ENCODE measurements at places on chromosomes 4 and X.

- peak; percentile 76 for DNase-seq
These were observed 531.4 kb upstream of the TECRL start for GRCh38 chr4:64940698-64941097.

GRCh38 chr4:144683516-144683915, 37.6 kb downstream of the HHIP start:
- DNase-seq = no peak

DNA sequence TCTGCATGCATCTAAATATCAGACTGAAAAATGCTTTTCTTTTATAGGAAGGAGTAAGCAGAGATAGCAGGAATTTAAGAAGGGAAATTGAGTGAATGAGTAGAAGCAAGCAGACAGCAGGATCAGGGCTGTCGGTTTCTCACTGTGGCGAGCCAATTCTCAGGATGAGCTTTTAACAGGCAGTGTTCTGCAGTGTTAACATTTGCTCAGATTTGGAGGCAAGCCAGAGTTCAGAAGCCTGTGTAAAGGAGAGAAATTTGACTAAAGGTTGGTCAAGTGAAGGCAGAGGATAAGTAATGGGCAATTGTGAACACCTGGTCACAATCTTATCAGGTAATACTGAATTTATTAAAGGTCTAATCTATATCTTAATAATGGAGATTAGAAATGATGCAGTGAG, 133.3 kb upstream of the MAGEB16 start:
- no peak for DNase-seq

- DNase-seq = no peak
These were observed 59.0 kb upstream of the AFF2 start for GRCh38 chrX:148441387-148441786.

GRCh38 chrX:44784241-44784640, 59.6 kb upstream of the DUSP21 start:
- DNase-seq = peak; percentile 19

DNA sequence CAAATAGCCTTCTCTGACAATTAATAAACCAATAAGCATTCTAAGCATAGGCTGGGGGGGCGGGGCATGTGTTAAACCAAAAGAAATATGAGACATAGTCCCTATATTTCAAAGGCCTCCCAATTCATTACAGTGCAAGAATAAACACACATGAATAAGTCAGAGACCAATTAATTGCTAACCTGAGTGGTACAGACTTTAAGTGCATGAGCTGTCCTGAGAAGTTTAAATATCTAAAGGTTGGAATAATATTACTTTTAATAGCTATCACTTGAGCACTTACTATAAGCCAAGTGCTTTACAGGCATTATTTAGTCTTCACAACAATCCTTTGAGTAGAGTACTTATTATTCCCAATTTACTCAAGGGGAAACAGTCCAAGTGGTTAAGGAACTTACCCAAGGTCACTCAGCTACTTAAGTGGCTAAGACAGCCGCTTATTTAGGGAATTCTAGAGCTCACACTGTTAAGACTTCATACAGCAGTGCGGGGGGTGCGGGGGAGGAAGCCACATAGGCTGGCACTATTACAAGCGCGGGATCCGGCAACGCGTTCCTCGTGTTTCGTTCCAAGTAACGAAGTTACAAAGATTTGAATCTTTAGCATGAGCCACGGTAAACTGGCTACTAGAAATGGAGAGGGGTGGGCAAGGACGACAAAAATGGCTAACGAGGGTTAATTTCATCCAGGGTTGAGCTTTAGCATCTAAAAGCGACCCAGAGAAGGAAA, 1.4 kb downstream of the THOC2 start:
- no peak for DNase-seq

DNA sequence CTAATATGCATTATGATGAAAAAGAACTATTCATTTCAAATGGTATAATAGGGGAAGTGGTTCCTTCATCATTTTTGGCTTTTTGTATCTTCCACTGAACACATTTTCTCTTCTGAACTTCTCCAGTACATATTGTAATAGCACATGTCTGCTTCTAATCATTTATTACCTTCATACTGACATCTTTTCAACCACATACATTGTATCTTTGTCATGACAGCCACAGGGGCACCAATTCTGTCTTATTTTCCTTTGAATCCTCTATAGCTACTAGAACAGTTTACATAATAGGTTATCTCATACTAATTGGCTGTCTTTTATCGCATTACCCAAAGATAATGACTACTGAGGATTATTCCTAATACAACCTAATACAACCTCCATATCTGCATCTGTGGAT, 37.7 kb downstream of the PALLD start:
- DNase-seq = no peak

- DNase-seq = no peak
These were observed 107.2 kb downstream of the GASK1B start for GRCh38 chr4:158065603-158066002.

Measured in mammary epithelial cell (primary cell).